Mammary epithelial cell (primary cell): ENCODE measurements at places on chromosomes 4 and X.

DNA sequence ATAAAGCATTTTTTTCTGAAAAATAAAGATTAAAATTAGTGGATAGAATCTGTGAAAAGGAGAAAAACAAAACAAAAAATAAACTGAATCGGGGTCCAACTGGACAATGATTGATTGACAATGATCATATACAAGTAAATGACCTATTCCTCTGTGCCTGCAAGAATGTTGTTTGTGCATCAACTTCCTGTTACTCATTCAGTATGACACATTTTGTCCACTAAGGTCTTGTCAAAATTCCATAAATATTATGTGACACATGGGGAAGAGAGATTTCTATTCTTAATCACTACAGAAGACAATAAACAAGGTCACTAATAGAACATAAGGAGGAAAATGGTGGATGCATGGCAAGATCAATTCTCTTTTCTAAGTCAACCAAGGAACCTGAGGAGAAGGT is 54.9 kb downstream of the F8 start:
- peak; percentile 11 for DNase-seq

- DNase-seq: no peak
These were observed 46.2 kb downstream of the FHIP1A start for GRCh38 chr4:151455212-151455611.

GRCh38 chr4:6182376-6183280 is 17.7 kb downstream of the JAKMIP1 start:
- DNase-seq: no peak

DNA sequence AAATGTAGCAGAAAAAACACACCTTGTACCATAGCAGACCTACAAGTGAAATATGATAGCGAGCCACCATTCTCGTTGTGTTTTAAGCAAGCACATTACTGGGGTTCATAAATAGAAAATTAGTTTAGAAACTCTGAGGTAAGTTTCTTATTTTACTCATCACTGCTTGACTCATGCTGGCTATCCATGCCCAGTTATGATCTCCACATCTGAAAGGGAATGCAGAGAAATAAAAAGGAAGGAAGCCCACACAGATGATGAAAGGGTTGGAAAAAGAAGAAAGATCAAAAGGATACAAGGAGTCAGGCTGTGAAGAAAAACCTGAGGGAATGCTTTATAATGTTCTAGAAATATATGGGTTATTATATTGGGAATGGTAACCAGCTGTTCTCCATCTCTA is 54.5 kb downstream of the CAMK2D start:
- DNase-seq: peak; percentile 21

DNA sequence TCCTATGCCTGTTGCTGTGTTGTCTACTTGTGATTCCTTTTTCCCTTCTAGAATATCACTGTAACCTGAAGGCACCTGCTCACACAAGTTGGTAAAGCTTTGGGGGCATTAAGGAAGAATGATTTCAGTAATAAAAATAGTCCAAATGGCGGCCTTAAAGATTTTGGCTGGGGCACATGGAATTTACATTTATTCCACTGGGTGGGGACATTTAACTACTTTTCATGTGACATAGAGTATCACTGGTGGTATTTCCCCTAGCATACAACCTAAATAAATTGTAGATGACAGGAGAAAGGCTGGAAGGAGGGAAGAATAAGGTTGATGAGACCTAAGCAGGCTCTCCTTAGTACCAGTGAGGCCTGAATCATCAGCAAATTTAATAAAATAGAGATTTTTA is 121.8 kb upstream of the EDA2R start:
- DNase-seq: no peak

DNA sequence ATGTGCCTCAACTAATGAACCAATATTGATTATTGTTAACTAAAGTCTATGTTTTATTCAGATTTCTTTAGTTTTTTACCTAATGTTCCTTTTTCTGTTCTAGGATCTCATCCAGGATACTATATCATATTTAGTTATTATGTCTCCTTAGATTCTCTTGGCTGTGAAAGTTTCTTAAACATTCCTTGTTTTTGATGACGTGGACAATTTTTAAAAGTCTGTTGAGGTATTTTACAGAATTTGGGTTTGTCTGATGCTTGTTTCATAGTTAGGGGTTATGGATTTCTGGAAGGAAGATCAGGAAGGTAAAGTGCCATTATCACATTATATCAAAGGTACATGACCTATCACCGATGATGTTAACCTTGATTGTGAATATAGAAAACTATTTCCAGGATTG is 18.2 kb upstream of the MCTS1 start:
- DNase-seq: no peak

DNA sequence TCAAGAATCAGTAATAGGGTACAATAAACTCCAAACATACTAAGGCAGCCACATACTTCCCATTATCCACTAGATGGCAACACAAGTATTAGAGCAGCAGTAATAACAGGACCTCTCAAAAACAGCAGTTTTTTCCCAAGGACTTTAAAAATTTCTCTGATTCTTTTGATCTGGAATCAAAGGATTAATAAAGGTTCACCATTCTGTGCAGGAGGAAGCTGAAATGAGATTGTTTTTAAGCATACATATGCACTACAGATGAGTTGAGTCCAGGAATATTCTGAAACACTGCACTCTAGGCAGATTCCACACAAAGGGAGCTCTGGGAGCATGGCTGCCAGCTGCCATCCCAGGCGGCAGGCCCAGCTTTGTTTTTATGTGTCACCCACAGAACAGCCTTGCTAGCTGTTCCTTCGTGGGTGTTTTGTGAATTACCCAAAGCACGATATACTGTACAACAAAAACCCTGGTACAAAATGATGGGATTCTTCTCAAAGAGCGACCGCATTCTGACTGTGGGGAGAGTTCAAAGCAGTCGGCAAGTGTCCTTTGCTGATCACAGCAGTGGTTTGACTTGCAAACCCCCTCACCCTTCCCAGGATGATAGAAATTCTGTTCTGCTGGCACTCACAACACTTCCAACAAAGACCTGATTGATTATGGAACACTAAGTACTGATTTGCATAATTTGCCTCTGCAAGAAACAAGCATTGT is 61.0 kb downstream of the STX18 start:
- DNase-seq: no peak

DNA sequence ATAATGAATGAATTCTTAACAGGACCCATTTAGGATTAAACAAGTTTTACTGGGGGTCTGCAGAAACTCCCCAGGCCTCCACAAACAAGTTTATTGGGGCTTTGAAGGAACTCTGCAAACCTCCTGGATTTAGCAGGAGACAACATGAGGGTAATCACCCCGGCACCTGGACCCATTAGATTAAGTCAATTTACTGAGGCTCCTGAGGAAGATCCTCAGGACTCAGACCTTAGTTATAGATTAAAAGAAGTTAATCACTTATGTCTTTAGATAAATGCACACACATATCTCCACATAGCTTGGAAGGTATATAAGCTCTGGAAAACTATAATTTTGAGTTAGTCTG is 29.4 kb downstream of the XG start:
- DNase-seq: no peak

- DNase-seq: no peak
These were observed 65.4 kb downstream of the ARHGEF9 start for GRCh38 chrX:63719633-63720032.

GRCh38 chrX:37454537-37455285 is 105.5 kb downstream of the PRRG1 start:
- DNase-seq: peak; percentile 82

DNA sequence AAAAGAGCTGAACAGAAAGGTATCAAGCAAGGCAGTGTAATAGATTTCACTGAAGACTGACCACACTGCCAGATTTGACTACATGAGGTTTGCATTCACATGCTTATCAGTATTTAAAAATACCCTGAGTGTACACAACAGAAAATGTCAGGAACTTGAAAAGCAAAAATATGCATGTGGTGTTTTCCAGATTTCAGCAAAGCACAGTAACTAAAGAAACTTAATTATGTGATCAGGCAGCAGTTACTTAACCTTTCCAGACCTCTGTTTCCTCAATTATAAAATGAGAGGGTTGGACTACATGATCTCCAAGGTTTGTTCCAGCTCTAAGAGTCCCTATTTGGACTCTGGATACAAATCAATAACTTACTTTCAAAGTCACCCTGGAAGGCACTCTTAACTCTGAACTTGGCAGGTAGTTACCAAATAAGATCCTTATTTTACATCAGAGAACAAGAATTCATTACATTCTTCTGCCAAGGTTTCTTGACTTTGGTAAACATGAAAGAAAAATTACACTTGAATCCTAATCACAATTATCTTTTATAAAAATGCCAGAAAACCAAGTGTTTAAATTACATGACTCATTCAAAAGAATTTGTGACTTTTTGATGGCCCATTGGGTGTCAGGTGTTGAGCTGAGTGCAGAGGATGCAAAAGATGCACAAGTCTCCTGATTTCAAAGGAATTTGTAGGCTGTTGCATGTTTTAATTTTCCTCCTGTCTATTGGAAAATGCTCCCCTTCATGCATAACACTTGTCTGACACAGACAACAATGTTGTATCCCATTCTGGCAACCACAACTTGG is 241.6 kb downstream of the MGST2 start:
- DNase-seq: no peak

- no peak for DNase-seq
These were observed 431.8 kb downstream of the RAPGEF2 start for GRCh38 chr4:159534655-159535054.

- no peak for DNase-seq
These were observed 63.7 kb upstream of the VEGFC start for GRCh38 chr4:176856421-176856820.

DNA sequence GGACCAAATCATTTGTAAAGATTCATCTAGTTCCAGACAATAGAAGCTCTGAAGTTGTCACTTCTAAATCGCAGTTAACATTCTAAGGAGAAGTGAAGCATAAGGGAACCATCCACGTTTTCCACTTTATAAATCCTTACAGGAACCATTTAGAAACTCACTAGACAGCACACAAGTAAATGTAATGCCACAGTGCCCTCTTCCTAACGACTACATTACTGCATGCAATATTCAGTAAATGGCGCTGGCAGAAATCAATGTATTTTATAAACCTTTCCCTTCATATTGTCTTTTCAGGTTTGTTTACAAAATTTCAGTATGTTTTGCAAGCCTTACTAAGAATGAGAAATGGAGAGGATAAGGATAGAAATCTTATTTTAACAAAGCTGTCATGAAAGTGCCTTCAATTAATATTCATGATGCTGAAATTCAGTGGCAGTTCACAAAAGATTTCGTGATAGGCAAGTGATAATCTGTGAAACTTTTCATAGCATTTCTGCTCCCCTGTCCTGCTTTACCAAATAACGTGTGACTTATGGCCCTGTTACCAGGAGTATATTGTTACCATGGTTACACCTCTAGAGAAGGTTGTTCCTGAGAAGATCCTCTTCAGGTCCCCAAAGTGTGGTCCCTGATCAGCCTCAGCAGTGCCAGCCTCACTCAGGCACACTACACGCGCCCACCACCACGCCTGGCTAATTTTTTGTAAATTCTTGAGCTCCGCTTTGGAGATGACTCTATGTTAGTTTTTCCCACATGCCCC is 54.2 kb downstream of the TMA16 start:
- DNase-seq: peak; percentile 29

DNA sequence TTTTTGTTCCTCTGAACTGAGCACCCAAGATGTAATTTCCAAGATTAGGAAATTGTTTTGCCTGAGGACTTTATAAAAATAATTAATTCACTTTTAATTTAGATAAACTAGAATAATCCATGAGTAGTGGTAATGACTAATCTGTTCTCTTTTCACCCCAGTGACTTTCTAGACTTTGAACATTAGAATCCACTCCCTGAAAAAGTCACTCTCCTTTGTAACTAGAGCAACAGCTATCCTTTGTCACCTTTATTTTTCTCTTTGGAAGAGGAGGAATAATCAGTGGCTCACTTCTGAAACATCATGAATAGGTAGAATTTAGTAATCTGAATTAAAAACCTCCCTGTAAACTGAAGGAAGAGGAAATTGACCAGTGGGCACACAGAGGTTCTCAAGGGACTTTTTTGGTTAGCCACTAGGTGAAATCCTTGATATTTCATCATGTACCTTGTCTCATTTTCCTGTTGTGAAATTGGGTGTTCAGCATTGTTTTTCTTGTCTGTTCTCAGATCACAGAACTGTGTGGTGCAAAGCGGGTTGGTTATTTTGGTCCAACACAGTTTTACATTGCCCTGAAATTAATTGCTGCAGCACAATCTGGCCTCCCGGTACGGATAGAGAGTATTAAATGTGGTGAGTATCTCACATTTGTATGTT is 59.4 kb downstream of the REPS2 start:
- DNase-seq: peak; percentile 42

DNA sequence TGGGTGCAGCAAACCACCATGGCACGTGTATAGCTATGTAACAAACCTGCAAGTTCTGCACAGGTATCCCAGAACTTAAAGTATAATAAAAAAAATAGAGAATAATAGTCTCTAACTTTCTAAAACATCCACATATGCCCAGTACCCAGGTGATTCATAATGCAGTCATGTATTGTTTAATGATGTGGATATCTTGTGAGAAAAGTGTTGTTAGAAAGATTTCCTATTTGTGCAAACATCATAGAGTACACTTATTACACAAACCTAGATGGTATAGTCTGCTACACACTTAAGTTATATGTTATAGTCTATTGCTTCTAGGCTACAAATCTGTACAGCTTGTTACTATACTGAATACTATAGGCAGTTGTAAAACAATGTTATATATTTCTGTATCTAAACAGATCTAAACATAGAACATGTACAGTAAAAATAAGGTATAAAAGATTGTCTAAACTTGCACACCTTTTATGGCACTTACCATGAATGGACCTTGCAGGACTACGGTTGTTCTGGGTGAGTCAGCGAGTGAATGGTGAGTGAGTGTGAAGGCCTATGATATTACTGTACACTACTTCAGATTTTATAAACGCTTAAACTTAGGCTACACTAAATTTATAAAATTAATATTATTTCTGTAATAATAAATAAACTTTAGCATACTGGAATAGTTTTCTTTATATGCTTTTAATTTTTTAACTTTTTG is 232.2 kb upstream of the SLIT2 start:
- no peak for DNase-seq

- no peak for DNase-seq
These were observed 756.3 kb downstream of the CCSER1 start for GRCh38 chr4:90883519-90883918.

GRCh38 chr4:8775121-8775520 is 96.5 kb downstream of the HMX1 start:
- DNase-seq: no peak

DNA sequence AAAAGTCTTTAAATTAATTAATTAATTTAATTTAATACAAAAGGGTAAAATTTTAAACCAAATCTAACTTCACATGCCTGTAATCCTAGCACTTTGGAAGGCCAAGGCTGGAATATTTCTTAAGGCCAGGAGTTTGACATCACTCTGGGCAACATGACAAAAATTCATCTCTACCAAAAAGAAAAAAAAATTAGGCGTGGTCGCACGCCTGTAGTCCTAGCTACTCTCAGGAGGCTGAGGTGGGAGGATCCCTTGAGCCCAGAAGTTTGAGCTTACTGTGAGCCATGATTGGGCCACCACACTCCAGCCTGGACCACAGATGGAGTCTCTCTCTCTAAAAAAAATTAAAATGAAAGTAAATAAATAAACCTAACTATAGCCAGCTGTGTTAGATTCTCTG is 39.2 kb upstream of the ANTXR2 start:
- no peak for DNase-seq

- DNase-seq: no peak
These were observed 11.6 kb downstream of the ARHGAP24 start for GRCh38 chr4:85486425-85487086.

- DNase-seq: no peak
These were observed 106.8 kb downstream of the FSTL5 start for GRCh38 chr4:162056990-162057389.

GRCh38 chr4:139934057-139934707 is 219.8 kb downstream of the MAML3 start:
- no peak for DNase-seq
